SW480 (cell line): ENCODE measurements at places on chromosomes 3 and 15.

GRCh38 chr3:172449466-172450149 lies 1.4 kb upstream of the GHSR start:
- DNase-seq = no peak

- no peak for DNase-seq
Measured at GRCh38 chr15:38854506-38854905, 289.9 kb upstream of the RASGRP1 start.

DNA sequence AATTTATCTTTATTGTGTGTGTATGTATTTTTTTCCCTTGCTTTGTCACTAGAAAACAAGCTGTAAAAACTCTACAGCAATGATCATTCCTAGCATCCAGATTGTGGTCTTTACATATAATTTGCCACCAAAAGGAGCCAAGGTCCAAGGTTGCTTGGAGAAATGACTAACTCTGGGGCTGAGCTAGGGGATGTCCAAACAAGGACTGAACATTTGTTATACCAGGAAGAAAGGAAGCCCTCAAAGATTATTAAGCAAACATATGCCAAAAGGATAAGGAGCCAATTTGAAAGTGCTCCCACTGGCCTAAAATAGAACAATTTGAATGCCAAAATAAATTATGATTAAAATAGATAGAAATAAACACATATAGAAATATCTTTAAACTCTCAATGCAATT lies 293.3 kb downstream of the ZIC1 start:
- DNase-seq = no peak

DNA sequence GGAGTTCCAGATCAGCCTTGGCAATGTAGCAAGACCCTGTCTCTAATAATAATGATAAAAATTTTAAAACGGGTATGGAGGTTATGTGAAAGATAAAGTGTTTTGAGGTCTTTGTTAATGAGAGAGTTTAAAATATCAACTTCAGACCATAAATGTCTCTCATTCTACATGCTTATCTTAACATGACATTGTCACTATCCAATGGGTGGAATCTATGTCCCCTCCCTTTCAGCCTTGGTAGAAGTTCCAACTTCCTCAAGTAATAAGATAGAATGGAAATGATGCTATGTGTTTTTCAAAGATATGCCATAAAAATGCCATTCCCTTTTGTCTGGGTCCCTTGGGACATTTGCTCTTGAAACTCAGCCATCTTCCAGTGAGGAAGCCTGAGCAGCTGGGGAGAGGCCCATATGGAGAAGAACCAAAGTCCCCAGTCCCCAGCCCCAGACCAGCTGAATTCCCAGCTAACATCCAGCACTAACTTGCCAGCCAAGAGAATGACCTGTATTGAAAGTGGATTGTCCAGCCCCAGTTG lies 17.0 kb downstream of the RPSA start:
- DNase-seq = no peak

DNA sequence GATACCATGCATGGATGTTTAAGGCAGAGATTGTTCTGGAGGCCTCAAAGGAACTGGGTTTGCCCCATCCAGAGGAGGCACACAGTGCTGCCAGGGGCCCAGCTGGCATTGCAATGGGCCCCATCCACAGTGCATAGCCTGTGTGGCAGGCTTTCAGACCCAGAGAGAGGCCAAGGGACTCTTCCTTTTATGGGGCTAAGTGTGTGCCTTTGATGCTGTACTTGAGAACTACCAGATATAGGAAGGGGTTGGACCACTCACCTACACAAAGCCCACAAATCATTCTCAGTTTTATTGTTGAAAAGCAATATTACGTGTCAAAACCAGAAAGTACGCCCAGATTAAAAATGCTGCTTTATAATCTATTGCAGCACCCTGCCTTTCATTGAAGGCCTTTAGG lies 134.9 kb downstream of the EPHB1 start:
- no peak for DNase-seq

DNA sequence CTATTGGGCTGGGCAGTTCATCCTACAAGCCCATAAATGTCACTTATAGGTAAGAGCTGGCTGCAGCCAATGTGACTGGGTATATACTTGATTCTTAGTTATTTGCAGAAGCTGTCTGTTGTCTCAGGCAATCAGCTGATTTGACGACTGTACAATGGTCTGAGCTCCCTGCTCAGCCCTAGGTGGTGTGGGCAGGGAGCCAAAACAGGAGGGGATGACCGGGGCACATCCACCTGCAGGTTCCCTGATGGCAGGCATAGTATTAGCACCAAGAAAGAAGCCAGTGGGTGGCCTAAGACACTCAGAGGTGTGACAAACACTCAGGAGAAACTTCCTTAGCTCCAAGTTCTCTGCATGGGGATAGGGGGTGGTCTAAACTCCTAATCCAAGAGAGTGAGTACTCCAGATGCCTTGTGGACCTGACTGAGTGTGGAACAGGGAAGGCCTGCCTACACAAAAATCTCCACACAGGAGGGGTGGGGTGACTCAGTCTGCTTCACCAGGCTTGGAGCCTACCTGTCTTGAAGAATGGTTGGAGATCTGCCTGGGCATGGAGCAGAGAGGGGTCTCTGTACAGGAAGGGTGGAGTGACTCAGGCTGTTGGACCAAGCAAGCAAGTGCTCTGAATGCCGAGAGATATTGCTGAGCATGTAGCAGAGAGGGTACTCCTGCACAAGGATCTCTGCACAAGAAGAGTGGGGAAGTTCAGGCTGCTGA lies 690.4 kb upstream of the NAALADL2 start:
- DNase-seq = no peak

- no peak for DNase-seq
Measured at GRCh38 chr3:16723978-16724377, 118.8 kb upstream of the DAZL start.
